NCI-H446 (cell line): ENCODE measurements at places on chromosomes 12 and 14.

DNA sequence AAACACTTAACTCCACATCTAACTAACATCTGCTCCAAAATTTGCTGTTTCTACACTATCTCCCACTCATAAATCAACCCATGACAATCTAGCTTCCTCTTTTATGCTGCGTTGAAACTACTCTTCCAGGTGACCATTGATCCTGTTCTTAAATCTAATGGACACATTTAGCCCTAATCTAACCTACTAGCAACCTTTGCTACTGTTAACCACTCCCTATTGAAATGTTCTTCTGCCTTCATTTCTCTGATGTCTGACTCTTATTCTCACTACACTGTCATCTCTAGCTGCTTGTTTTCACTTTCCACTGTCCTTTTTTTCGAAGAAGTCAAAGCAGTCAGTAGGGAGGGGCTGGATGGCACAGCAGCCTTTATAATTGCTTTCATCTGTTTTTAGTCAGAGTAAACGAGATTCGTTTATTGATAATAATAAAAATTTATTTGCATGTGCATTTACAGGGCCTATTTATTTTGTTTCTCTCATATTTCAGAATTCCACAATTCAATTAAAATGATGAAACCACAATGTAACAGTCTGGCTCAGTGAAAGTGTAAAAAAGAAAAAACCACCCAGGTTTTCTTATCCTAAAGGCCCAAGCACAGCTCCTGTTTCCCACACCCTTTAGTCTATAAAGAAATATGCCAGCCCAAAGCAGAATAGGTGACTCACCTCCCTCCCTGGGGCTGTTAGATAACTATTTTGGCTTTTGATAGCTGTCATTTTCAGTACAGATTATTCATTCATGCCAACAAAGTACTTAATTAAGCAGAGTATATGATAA is 44.9 kb downstream of the ATP2B1 start:
- DNase-seq, result no peak

GRCh38 chr14:88323523-88324199 is 592 bp upstream of the KCNK10 start:
- DNase-seq, result no peak

DNA sequence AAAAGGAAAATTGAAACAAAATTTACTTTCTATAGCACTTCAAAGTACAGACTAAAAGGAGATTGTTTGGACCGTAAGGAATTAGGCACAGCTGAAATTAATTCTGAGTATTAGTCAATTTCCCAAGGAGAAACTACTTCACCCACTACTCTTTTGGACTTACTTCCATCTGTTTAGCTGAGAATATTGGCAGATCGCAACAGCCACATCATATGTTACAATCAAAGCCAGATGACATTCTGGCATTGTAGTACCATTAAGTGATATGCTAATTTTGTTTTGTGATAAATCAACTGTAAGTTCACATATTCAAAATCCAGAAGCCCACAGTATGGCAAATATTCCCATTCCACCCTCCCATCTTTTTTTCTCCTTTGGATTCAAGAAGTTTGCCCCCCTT is 47.1 kb upstream of the ANKS1B start:
- DNase-seq, result peak; percentile 6

DNA sequence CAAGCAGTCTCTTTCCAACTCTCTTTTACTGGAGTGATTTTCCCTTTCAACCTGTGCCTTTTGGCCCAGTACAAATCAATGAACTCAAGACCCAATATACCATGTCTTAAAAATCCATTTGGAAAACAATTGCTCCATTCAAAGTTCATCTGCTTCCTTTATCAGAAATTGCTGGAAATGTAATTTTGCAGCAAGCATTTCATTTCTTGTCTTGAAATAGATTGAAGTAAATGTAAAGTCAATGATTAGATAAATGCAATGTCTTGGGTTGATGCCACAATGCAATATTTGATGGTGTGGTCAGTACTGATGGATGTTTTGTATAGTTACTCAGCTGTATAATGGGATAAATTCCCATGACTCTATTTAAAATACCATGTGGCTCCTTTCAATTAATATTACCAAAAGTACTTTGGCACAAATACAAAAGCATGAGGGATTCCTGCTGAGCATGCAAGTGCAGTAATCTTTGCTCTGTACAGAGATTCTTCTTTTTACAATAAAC is 707.7 kb upstream of the NOVA1 start:
- no peak for DNase-seq

DNA sequence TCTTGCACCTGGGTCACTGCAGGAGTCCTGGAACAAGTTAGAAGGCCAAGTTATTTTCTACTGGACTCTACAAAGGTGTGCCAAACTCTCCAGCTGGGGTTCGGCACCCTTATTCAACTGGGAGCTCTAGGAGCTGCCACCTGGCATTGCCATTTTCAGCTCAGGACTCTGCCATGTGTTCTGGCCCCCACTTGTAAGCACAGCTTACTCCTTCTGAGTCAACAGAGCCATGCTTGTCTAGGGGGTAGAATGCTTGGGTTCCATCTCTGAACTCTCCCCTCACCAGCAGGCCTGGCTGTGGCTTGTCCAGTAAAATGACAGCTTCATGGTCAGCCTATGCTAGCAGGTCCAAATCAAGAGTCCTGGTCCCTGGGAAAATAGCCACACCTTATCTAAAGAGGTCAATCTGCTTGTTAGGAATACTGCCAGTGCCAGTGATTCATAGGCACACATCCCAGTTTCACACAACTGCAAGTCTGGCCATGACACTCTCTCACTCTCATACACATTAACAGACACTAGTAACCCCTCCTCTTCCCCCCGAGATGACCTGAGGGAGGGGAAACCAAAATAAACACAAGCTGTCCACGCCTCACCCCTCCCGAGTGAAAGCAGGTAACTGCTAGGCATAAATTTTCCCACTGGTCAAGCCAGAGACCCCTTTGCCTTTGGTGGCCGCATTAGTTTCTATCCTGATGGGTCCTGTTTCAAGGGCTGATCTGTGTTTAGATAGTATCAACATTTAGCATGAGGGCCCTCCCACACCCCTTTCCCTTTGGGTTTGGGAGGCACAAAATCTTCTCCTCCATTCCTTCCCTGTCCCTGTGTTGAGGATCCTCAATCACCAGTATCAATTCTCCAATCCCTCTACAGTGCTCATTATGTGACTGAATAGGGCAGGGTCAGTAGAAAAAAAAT is 182.3 kb upstream of the GZMB start:
- no peak for DNase-seq

DNA sequence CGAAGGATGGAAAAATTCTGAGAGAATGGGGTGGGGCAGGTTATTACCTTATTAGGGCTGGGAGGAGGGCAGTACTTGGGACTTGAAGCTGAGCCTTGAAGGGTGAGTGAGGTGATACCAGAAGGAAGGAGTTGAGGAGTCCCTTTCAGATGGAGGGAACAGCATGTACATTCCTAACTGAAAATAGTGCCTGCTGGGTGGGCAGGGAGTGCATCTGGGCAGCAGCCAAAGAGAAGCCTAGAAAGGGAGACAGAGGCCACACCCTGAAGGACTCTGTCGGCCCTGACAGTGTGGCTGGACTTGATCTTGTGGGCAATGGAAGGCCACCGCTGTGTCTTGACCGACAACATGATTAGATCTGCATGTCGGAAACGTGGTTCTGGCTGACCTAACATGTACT is 147.6 kb downstream of the NDUFA12 start:
- no peak for DNase-seq

DNA sequence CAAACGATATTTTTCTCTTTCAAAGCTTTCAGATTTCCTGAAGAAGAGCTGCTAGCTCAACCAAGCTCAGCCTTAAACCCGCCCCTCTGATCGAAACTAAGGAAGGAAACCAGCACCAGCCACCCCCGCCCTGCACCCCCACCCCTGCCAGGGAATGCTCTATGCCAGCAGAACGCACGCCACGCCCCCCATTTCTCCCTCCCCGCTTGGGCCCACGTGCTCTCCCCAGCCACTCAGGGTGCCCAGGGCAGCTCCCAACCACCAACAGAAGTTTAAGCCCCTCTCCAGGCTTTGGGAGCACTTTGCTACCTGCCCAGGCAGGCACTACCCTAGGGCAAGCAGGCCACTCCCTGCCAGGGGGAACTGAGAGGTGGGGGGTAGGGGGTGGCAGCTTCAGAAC is 18.8 kb upstream of the KRT78 start:
- DNase-seq, result no peak

GRCh38 chr12:5718073-5718472 is 227.0 kb downstream of the ANO2 start:
- no peak for DNase-seq

DNA sequence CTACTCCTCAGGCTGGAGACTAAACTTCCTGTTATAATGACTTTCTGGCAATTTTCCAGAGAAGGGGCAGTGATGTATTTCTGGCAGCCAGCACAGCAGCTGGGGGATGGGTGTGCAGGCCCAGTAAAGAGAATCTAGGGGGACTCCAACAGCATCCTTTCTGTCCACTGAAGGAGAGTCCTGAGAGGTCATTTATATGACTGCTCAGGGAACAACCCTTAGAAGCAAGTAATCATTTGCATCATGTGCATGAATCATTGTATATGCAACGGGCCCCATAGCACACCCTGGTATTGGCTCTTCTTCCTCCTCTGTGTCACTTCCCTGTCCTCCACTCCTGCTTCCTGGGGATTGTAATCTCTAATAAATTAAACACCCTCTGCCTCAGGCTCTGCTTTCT is 493.8 kb downstream of the RPS29 start:
- DNase-seq, result no peak

GRCh38 chr12:60152756-60153155 is 556.9 kb downstream of the SLC16A7 start:
- no peak for DNase-seq

DNA sequence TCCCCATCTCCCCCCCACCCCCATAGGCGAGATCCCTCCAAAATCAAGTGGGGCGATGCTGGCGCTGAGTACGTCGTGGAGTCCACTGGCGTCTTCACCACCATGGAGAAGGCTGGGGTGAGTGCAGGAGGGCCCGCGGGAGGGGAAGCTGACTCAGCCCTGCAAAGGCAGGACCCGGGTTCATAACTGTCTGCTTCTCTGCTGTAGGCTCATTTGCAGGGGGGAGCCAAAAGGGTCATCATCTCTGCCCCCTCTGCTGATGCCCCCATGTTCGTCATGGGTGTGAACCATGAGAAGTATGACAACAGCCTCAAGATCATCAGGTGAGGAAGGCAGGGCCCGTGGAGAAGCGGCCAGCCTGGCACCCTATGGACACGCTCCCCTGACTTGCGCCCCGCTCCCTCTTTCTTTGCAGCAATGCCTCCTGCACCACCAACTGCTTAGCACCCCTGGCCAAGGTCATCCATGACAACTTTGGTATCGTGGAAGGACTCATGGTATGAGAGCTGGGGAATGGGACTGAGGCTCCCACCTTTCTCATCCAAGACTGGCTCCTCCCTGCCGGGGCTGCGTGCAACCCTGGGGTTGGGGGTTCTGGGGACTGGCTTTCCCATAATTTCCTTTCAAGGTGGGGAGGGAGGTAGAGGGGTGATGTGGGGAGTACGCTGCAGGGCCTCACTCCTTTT is 2.7 kb downstream of the GAPDH start:
- DNase-seq, result no peak

DNA sequence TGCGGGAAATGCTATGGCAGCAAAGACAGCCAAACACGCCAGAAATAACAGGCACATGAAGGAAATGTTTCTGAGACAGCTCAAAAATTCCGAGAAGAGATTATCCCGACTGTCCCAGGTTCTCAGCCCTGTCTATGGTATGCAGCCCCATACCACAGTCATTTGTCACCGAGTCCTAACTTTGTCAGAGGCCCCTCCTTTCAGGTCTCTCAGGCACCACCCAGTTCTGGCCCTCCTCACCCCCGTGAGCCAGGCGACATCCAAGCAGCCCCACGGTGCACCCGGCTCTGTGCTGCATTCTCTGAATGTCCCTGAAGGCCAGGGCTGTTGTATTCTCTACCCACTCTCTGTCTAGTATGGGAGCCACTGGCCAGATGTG is 24.0 kb downstream of the SSH1 start:
- DNase-seq, result no peak

DNA sequence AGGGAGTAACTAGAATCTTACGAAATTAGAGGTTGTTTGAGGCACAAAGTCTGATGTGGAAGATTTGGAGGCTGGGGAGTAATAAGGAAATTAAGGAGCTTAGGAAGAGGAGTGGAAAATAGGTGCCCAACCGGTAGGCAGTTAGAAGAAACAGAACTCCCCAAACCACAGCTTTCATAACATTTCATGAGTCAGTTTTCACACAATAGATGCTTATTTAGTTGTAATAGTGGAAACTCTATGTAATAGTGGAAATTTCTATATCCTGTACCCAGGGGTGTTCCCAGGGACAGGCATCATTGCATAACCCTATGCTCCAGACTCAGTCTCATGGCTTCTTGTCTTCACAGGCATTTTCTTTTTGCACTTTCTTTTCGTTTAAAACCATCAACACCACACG is 8.3 kb downstream of the C3AR1 start:
- no peak for DNase-seq

- DNase-seq, result no peak
Observed at GRCh38 chr12:131242741-131243496, 289.2 kb downstream of the ADGRD1 start.

- DNase-seq, result no peak
Observed at GRCh38 chr12:72197790-72198189, 74.4 kb upstream of the TRHDE start.

- DNase-seq, result no peak
Observed at GRCh38 chr12:118319627-118320026, 53.1 kb downstream of the TAOK3 start.

DNA sequence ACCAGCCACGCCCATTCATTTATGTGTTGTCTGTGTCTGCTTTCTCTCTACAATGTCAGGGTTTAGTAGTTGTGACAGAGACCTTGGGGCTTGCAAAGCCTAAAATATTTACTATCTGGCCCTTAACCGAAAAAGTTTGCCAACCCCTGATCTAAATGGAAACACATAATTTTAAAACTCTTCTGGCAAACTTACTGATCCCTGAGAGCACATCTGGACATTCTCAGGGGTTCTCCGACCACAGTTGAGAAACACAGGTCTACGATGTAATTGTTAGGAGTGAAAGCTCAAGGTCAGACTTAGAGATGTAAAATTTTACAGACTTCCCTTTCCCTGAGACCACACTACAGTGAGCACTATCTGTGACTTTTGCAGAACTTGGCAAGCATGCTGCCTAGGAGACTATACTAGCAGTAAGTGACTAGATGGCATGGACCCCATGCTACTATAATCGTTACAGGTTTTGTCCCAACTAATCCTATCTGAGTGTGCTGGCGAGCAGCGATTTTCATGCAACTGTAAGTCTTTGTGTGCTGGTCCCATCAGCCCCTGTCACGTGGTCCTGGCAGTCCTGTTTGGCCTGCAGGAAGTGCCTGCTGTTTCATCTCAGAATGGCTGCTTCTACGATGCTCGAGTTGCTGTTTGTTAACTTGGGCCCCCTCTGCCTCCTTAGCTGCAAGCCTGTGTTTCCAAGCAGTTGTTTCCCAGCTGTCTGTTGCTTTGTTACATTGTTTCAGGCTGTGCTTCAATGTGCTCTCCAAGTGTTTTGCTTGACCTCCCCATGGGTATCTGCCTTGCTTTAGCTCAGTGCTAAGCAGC is 21.6 kb downstream of the TMTC2 start:
- no peak for DNase-seq

GRCh38 chr12:62401631-62402030 is 65.0 kb upstream of the MON2 start:
- DNase-seq, result no peak

- DNase-seq, result no peak
Observed at GRCh38 chr12:81166790-81167189, 88.9 kb downstream of the ACSS3 start.
